ENCODE measurements at places on chromosomes 6 and 20.

GRCh38 chr6:44217332-44218143 is 812 bp downstream of the MYMX start:
- no peak for DNase-seq

GRCh38 chr6:20404641-20405032 is 3.0 kb downstream of the E2F3 start:
- peak; percentile 68 for DNase-seq

- DNase-seq, result no peak
Measured at GRCh38 chr6:165117121-165117520, 192.3 kb downstream of the C6orf118 start.

GRCh38 chr6:105492706-105493673 is 90.1 kb upstream of the PREP start:
- DNase-seq, result no peak

DNA sequence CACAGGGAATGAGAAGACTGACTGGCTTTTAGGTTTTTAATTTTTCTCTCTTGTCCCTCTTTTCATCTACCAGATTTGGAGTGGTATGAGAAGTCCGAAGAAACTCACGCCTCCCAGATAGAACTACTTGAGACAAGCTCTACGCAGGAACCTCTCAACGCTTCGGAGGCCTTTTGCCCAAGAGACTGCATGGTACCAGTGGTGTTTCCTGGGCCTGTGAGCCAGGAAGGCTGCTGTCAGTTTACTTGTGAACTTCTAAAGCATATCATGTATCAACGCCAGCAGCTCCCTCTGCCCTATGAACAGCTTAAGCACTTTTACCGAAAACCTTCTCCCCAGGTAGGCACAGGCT is 644 bp downstream of the MAD2L1BP start:
- DNase-seq, result peak; percentile 32

GRCh38 chr6:14141351-14142062 is 23.9 kb downstream of the CD83 start:
- DNase-seq, result no peak

All from activated T-cell treated with anti-CD3 and anti-CD28 coated beads, Interleukin-2, amount 50 U/mL, for 48 hours (primary cell).